ENCODE measurements at places on chromosomes 7 and 10. TPM values are rescaled to one million over a fixed set of nuclear protein-coding genes. Genes with fewer than 3 reads are reported as not detected.
A peak's percentile ranks its signal among the peaks of the same experiment; 100 is the strongest.

Gene PDE6C
- total RNA-seq = not detected

Gene GSTO2
- total RNA-seq = 0.38 TPM

Gene PKD2L1
- total RNA-seq = not detected

- no peak for DNase-seq
These were observed 30.8 kb downstream of the ZNF800 start for GRCh38 chr7:127361736-127362135.

DNA sequence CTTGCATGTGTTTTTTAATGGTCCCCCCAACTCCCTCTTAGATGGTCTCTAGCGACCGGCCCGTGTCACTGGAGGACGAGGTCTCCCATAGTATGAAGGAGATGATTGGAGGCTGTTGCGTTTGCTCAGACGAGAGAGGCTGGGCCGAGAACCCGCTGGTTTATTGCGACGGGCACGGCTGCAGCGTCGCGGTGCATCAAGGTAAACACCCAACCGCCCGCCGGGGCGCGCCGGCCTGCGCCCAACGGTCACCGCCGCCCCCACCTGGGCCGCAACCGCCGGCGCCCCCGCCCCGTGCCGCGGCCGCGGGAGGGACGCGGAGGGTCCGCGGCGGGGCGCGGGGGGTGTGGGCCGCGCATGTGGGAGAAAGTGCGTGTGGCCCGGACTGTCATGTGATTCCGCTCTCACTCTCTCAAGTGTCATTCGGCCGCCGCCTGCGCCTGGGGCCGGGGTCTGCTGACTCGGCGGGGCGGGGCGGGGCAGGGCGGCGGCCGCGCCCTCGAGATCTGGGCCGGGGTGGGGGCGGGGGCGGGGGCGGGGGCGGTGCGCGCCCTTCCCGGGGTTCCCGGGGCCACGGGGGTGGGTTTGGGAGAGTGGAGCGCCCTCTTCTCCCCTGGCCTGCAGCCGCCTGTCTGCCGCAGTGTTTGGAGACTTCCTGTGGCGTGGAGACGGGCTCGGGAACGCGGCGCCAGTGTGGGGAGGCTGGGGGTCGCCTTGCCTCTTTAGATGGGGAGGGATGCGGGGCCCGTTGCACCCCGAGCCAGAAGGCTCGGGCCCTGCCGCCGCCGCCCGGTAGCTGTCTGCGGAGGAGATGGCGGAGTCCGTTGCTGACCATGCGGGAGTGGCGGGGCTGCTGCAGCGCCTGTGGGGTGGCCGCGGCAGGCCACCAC, 817 bp downstream of the MLLT10 start:
- DNase-seq = peak; percentile 40

DNA sequence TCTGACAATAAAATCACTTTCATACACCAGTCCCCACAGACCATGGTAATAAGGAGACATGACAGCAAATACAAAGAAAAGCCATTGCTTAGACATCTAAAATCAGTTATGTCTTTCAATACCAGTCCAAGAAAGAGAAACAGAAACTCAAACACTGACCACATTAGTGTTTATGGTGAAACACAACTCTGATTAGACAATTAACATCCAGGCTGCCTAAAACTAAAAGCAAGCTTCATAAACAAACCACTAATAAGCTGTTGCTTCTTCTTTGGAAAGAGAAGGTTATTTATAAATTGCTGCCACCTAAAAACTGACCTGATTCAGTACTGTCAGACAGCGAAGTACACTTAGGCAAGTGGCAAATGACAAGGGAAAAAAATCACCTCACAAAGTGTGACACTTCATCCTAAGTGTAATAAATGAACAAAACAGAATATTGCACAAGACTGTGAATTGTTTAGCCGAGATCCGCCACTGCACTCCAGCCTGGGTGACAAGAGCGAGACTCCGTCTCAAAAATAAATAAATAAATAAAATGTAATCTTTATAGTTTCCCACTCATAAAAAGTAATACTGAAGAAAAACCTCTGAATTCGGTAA, 277.4 kb downstream of the PARD3 start:
- DNase-seq = no peak

GRCh38 chr10:60820093-60820754, 41.9 kb downstream of the CDK1 start:
- DNase-seq = peak; percentile 27

DNA sequence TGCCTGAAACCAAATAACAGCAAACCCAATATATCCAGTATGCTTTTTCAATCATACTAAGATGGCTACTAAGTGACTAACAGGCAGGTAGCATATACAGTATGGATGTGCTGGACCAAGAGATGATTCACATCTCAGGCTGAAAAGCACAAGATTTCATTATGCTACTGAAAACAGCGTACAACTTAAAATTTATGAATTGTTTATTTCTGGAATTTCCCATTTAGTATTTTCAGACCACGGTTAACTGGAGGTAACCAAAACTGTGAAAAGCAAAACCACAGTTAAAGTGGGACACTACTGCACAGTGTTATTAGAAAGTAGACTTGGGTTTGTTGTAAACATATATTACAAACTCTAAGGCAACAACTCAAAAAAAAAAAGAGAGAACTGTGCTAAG, 91.5 kb downstream of the KMT2C start:
- no peak for DNase-seq

DNA sequence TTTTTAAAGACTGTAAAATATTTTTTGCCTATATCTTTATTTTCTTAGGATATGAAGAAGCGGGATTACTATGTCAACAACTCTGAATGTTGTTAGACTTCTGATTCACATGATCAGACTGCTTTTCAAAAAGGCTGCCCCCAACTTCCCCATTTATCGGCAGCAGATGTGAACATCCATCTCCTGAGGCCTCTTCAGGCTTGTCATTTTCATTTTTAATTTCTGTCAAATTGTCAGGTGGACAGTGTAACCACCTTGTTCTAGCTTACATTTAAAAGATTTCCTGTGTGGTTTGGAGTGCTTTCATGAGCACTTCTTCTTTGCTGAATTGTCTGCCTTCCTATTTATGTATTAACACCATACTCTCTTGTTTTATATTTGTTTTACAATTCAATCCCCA, 78.8 kb upstream of the GSDME start:
- DNase-seq = no peak

DNA sequence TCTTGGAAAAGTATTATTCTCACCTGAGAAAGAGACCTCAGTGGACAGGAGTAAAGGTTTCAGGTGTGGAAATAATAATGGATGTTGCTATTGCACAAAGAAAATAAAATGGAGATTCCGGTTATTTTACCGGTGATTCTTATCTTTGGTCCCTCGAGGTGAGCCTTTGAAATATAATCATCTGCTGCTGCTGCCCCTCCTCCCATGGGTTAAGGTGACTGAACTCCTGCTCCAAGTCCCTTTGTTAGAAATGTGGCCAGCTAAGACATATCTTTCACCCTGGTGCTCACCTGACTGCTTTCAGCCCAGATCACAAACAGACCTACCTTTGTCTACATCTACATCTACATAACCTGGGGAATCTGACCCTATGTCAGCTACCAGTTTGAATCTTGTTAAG, 5.7 kb downstream of the CUBN start:
- DNase-seq = no peak

DNA sequence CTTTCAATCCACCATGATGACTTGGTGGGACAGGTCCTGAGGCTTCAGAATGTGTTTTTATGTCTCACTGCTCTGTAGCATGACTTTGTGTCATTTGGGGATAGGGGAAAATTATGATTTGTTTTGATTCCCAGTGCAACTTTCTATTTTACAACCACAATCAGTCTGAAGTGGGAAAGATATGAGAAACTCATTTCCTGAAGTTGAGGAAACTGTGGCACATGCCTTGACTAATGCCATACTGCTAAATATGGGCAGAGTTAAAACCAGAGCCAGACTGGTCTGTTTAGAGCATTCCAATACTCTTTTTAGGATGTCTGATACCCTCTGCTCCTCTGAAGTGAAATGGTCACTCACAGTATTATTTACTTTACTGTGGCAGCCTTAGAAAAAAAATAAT, 307.7 kb downstream of the ADRA2A start:
- no peak for DNase-seq

DNA sequence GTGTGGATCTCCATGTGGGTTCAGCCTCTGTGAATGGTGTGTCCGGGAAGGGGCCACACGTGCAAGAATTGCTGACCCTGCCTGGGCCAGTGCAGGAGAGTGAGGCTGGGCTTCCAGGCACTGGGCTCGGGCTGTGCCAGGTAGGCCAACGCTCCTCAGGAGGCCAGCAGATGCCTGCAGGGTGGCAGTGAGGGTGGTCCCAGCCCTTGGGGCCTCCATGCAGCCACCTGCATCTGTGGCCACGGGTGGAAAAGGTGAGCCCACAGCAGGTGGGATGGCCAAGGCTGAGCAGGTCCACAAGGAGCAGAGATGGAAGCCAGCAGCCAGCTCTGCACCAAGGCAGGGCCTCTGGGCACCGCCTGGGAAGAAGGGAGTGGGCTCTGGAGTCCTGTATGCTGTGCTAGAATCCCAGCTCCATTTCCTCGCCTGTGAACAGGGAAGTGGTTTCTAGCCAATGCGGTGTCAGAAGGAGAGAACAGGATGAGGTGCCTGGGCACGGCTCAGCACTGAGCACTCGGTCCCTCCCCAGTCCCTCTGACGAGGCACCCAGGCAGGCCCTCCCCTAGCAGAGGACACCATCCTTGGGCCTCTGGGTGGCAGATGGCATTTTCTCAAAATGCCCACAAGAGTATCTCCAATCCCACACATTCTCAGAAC, 31.1 kb upstream of the RET start:
- DNase-seq = no peak

- no peak for DNase-seq
These were observed 32.8 kb downstream of the LYZL1 start for GRCh38 chr10:29321656-29322055.

- no peak for DNase-seq
These were observed 78.9 kb downstream of the ALOX5 start for GRCh38 chr10:45452743-45453452.

DNA sequence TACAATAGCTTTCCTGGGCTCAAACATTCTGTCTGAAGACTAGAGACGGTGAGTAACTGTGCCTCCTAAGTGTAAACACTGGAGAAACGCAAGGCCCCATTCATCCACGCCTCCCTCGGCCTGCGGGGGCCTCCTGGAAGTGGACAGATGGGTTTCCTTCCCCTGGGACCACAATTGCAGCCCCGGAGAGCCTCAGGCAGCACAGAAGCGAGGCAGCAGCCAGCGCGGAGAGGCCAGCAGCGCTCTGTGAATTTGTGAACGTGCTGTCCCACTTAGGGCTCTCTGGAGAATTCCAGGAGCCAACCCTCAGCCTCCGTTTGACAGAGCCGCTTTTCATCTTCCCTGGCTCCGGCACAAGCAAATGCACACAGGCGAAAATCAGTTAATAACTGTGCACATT, 23.2 kb upstream of the CALN1 start:
- DNase-seq = no peak

- no peak for DNase-seq
These were observed 88.0 kb upstream of the ADAM12 start for GRCh38 chr10:126476246-126476645.

GRCh38 chr10:12649012-12649584, 299.8 kb downstream of the CAMK1D start:
- DNase-seq = no peak

DNA sequence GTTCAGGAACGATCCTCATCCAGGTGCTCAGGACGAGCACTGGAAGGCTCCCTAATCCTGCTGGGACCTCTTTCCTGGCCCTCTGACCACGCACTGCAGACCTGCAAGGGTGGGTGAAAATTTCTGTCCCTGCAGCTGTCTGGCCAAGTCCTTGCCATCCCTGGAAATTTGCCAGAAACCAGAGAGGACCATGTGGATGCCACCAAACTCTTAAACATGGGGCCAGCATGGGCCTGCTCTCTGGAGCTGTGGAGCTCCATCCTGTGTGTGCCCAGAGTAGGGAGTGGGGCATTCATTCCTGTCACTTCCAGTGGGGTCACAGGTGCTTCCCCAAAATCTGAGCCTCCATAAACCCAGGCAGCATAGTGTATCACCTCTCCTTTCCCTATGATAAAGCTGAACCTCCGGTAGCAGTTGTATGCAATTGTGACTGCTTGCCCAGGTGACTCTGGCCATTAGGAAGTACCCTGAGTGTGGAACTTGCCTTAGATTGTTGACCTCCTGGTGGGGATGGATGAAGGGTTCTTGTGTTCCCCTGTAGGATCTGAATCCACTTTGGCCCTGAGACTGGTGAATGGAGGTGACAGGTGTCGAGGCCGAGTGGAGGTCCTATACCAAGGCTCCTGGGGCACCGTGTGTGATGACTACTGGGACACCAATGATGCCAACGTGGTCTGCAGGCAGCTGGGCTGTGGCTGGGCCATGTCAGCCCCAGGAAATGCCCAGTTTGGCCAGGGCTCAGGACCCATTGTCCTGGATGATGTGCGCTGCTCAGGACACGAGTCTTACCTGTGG, 57.1 kb downstream of the DMBT1 start:
- no peak for DNase-seq

DNA sequence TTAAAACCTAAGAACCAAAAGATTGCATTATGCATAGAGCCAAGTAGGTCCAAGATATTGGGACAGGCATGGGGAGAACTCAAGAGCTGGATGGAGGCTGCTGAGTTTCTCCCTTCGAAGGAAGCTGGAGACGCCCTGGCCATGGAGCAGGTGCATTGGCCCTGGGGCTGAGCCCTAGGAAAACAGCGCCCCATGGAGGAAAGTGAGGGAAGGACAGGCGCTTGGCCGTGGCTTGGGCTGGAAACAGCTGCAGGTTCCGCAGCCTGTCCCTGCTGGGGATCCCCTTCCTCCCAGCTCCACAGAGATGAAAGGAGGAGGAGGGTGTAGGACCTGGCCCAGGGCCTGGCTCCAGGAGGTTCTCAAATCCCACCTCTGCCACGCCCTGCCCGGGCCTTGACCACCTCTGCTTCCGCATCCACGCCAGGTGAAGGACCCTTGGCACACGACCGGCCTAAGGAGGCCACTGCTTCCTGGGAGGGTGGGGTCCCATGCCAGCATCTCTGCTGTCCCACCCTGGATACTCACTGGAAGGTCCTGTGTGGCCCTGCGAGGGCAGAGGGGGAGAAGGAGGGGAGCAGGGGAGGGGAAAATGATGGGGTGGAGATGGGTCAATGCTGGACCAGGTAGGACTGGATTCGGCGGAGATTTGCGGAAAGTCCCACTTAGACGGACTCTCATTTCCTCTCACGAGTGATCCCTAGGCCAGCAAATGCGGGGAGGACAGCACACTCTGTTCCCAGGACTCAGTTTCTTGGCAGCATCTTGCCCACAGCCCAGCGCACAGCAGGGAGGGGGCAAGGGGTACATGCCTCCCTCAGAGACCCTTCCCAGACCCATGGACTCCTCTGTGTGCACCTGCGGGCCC, 258.6 kb upstream of the TCERG1L start:
- no peak for DNase-seq

DNA sequence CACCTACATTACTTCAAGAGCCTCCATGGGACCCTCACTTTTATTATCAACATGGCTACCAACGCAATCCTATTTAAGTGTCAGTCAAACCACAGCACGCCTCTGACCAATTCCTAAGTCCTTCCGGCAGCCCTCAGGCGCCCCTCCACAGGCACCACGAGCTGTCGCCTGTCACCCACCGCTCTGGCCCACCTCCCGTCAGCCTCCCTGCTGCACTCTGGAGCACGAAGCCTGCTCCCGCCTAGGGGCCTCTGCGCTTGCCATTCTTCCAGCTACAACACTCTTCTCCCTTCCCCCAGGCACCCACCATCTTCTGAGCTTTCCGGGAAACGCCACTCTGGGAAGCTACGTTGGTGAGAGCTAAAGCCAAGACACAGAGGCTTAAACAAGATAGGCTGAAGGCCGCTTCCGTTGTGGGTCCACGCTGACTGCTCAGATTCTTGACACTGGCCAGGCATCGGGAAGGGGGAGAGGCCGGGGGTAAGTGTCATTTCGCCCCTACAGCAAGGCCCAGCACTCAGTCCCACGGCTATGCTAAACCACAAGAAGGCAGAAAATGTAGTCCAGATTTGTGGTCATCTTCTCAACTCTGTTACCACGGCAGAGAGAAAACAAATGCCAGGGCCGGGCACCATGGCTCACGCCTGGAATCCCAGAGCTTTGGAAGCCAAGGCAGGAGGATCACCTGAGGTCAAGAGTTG, 56.7 kb downstream of the GNA12 start:
- DNase-seq = no peak

Data from LHCN-M2 (cell line).